ENCODE measurements at places on chromosomes 11 and 22.

GRCh38 chr11:2366733-2367132 is 10.4 kb upstream of the CD81 start:
- no peak for DNase-seq

DNA sequence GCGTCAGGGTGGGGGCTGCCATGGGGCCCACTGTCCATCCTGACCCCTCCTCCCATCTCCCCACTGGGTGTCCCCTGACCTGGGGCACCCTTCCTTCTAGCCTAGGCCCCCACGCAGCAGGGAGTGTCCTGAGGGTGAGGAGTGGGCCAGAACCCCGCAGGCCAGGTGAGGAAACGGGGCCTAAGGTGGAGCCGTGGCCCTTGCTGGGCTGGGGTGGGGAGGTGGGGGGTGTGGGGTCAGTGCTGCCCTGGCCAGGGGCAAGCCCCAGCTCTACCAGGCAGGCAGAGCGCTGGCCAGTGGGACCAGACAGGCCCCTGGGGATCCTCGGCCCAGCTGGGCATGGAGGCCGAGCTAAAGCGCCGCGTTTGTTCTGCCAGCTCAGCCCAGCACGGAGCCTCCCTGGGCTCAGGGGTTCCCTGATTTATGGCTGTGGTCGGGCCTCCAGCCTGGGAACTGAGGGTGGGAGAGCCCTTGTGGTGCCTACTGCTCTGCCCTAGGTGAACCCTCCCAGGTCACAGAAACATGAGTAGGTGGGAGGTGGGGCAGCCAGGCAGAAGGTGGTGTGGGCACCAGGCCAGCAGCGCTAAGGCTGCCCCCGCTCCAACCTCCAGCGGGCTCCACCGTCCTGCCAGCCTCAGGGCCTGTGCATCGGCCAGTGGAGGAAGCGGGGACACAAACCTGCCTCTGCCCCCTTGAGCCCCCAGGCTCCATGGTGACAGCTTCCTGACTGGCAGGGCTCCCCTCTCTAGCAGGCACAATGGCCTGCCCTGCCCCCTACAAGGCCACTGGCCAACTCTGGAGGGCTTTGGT is 22.4 kb downstream of the TRMU start:
- no peak for DNase-seq

- no peak for DNase-seq
Observed at GRCh38 chr11:35945137-35945518, 1.3 kb downstream of the LDLRAD3 start.

DNA sequence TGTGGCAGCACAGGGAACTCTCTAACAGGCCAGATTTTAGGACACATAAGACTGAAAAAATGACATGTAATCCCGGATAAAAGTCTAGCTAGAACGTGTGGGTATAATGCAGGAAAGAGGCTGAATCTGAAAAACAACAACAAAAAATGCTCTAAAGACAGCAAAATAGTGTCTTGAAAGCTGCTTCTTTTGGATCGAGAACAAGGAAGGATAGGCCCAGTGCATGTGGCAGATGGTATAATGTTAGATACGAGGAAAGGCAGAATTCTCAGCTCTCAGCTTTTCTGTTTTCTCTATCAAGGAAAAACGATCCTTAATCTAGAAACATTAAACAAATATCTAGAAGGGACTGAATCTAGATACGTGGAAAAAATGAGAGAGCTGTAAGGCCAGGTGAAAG is 33.8 kb upstream of the PARVA start:
- DNase-seq = no peak

GRCh38 chr11:17816232-17816931 is 81.8 kb downstream of the KCNC1 start:
- no peak for DNase-seq

- DNase-seq = no peak
Observed at GRCh38 chr11:130163346-130164220, 4.0 kb downstream of the ST14 start.

GRCh38 chr11:111387363-111387762 is 8.3 kb upstream of the POU2AF1 start:
- no peak for DNase-seq

DNA sequence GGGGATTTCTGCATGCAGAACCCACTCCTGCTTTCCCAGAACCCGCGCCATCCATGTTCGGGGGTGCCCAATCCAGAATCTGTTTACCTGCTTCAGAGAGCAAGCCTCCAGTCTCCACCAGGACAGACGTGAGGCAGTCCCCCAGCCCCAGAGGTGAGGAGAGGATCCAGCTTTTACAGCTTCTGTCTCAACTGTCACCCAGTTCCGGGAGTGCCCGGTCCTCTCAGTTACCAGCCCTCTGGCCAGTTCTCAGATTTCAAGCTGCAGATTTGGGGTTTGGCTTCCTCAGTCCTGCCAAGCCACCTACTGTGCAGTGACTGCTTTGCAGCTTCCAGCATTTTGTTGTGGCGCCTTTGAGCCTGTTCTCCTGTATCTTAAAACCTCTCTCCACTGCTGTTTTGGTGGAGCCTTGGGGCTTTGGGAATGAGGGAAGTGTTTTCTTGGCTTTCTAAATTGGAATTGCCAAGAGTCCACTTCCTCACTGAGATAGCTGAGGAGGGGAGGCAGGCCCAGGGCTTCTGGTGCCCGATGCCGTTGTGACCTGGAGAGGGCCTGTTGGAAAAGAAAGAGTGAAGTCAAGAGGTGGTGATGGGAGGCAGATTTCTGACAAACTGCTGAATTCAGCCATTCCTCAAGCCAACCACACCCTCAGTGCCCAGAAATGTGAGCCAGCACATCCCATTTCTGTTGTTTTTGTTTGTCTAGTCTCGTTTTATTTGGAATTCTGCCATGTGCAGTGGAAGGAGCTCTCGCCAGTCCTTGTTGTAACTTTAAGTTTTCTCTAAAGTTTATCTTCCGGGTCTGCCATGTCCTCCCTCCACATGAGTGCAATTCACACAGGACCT is 513.4 kb downstream of the TBC1D22A start:
- no peak for DNase-seq

GRCh38 chr11:38461751-38462150 is 1863.7 kb upstream of the RAG2 start:
- DNase-seq = no peak

- no peak for DNase-seq
Observed at GRCh38 chr11:71169313-71169712, 83.1 kb downstream of the SHANK2 start.

GRCh38 chr11:1343391-1344055 is 34.1 kb upstream of the TOLLIP start:
- DNase-seq = no peak

DNA sequence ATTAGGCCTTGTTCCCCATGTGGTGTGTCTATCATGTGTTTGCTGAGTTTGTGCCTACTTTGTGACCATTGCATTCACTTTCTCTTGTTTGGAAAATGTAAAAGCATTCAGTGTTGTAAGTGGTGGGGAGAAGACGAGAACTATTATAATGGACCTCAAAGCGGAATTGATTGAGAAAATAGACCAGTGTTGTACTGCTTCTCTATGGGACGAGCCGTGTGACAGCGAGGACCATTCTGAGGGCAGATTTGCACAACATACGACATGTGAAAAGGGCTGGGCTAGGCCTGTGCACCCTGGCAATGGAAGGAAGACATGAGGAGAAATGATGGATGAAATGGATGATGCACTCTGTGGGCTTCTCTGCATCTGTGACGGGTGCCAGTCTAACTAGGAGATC is 233.5 kb downstream of the DSCAML1 start:
- DNase-seq = no peak

DNA sequence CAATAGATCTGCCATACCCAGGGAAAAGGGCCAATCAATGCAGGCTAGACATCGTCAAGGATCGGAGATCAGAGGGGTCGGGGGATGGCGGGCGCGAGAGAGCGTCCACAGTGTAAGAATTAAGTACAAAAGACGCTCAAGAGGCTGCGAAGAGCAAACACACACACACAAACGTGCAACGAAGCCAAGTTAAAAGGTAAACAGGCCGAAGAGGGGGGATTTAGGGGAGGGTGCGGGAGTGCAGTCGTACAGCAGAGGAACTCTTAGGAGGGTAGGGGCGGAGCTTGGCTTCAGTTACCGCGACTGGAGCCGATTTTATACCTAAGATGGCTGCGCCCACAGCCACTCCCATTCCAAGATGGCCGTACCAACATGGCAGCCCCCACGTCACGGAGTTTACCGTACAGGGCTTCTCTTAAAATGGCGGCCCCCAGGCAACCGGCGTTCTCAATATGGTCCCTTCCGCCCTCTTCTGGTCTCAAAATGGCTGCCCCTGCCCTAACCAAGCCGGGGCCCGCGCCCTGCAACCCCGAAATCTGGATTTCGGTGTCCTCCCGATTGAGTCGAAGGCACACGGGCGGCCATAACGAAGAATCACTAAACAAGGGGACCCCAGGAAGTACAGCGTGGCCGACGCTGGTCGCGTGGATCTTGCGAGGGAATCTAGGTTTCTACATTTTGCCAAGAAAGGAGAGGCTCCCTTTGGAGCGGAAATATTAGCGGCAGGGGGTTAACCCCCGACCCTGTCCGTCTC is 1.9 kb downstream of the GNG3 start:
- DNase-seq = peak; percentile 95

DNA sequence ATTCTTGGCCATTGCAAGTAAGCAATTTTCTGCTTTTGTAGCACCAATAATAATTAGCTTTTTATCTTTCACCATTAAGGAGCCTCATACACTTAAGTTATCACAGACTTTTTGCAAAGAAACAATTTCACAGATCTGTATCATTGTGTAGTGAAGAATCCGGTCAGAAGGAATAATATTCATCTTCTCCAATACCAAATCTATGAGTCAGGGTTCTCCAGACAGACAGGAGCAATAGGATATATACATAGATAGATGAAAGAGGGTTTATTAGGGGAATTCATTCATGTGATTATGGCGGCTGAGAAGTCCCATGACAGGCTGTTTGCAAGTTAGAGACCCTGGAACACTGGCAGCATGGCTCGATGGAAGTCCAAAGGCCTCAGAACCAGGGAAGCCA is 82.9 kb upstream of the UBASH3B start:
- DNase-seq = no peak

DNA sequence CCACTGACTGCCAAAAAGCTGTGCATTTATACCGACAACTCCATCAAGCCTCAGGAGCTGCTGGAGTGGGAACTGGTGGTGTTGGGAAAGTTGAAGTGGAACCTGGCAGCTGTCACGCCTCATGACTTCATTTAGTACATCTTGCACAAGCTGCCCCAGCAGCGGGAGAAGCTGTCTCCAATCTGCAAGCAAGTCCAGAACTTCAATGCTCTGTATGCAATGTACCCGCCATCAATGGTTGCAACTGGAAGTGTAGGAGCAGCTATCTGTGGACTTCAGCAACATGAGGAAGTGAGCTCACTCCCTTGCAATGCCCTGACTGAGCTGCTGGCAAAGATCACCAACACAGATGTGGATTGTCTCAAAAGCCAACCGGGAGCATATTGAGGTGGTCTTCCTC is at the start of gene SLC22A25:
SLC22A25 (minus strand) TSS at position 67 of the 400 bp plus-strand sequence. CDS start 13,947 bp downstream, outside the sequence.
- no peak for DNase-seq

GRCh38 chr11:128481135-128481534 is 106.2 kb downstream of the ETS1 start:
- no peak for DNase-seq
